ENCODE measurements at places on chromosomes 13 and 19. TPM values are rescaled to one million over a fixed set of nuclear protein-coding genes. Genes with fewer than 3 reads are reported as not detected.

The MAP3K10 gene
- 7.3 TPM for total RNA-seq

The ZNF723 gene
- total RNA-seq = not detected

The RNF17 gene
- not detected for total RNA-seq

The ZNF226 gene
- total RNA-seq = 21.4 TPM

The COL5A3 gene
- 6.3 TPM for total RNA-seq

The ZNF296 gene
- not detected for total RNA-seq

The HSPB6 gene
- 106 TPM for total RNA-seq

The GJA3 gene
- total RNA-seq = 0.06 TPM

The ZNF446 gene
- 5.3 TPM for total RNA-seq

The SLC10A2 gene
- not detected for total RNA-seq

The IL12RB1 gene
- total RNA-seq = 0.26 TPM

The SHISA7 gene
- total RNA-seq = not detected

The FUT1 gene
- total RNA-seq = 0.25 TPM

The IZUMO2 gene
- not detected for total RNA-seq

The NCR1 gene
- not detected for total RNA-seq

The SSC5D gene
- 12.8 TPM for total RNA-seq

Measured in aortic smooth muscle cell (primary cell).